Activated T-cell treated with anti-CD3 and anti-CD28 coated beads, Interleukin-2, amount 50 U/mL, for 24 hours (primary cell): ENCODE measurements at places on chromosomes 4 and X.

DNA sequence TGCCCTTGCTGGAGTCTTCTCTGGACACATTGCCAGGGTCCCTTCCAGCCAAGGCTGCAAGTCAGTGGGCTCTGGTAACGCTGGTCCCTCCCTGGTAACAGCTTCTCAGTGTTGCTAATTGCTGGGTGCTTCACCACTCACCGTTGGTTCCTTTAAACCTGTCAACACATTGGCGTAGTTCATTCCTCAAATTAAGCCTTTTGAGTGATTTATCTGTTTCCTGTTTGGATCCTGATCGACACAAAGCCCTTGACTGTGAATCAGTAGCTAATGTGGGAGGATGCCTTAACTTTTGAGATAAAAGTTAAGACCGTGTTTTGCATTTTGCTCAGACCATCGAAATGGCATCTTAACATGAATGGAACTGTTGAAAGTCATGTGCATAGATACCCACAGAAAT is 125.9 kb downstream of the AMELX start:
- no peak overlapping the region for H3K27ac ChIP-seq
- H3K4me3 ChIP-seq, result no peak overlapping the region
- peaks cover 31% of the 10 kb centered on the region for H3K27me3 ChIP-seq
- no peaks in the 10 kb centered on the region for H3K36me3 ChIP-seq

- no peak for DNase-seq
- H3K4me3 ChIP-seq, result no peak overlapping the region
- no peaks in the 10 kb centered on the region for H3K27me3 ChIP-seq
- H3K36me3 ChIP-seq, result no peaks in the 10 kb centered on the region
- no peaks in the 10 kb centered on the region for H3K4me1 ChIP-seq
Observed at GRCh38 chr4:117996891-117997290, 37.4 kb upstream of the NDST3 start.

- H3K27me3 ChIP-seq, result no peaks in the 10 kb centered on the region
- H3K4me1 ChIP-seq, result peaks cover 1% of the 10 kb centered on the region
- no peak overlapping the region for H3K4me3 ChIP-seq
- no peak for DNase-seq
- no peak overlapping the region for H3K27ac ChIP-seq
Observed at GRCh38 chr4:180828455-180829018, 1414.7 kb upstream of the TENM3 start.

DNA sequence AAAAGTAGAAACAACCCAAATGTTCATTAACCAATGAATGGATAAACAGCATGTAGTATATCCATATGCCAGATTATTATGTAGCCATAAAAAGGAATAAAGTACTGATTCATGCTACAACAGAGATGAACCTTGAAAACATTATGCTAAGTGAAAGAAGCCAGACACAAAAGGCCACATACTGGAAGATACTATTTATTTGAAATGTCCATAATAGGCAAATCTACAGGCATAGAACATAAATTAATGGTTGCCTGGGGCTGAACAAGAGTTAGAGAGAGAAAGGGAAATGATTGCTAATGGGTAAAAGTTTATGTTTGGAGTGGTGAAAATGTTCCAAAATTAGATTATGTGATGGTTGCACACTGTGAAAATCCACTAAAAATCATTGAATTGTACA is 44.4 kb downstream of the IL13RA2 start:
- H3K27ac ChIP-seq, result no peak overlapping the region
- DNase-seq, result no peak
- no peak overlapping the region for H3K4me3 ChIP-seq
- H3K36me3 ChIP-seq, result no peaks in the 10 kb centered on the region
- no peaks in the 10 kb centered on the region for H3K4me1 ChIP-seq
- H3K27me3 ChIP-seq, result peaks cover 26% of the 10 kb centered on the region

DNA sequence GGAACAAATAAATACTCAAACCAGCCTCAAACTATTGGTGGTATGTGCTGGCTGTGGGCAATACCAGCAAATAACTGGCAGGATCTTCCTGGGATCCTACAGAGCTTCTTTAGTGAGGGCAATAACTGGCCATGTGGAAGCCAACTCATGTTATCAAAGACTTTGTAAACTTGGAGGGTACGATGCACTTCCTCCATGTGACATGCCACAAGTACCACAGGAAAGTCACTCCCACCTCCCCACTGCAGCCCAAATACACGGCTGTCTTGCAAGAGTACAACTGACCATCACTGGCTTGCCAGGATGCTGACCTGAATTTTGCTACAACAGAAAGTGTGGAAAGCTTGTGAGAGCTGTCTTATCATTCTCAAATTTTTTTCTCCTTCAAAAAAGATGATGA is 93.3 kb upstream of the MAML3 start:
- H3K27ac ChIP-seq, result no peak overlapping the region
- H3K4me3 ChIP-seq, result no peak overlapping the region
- peaks cover 12% of the 10 kb centered on the region for H3K27me3 ChIP-seq
- H3K36me3 ChIP-seq, result no peaks in the 10 kb centered on the region

GRCh38 chr4:7273738-7274297 is 81.5 kb downstream of the SORCS2 start:
- no peak for DNase-seq
- H3K27ac ChIP-seq, result no peak overlapping the region
- H3K36me3 ChIP-seq, result no peaks in the 10 kb centered on the region
- H3K4me3 ChIP-seq, result no peak overlapping the region
- H3K4me1 ChIP-seq, result no peaks in the 10 kb centered on the region
- H3K27me3 ChIP-seq, result peaks cover 6% of the 10 kb centered on the region

DNA sequence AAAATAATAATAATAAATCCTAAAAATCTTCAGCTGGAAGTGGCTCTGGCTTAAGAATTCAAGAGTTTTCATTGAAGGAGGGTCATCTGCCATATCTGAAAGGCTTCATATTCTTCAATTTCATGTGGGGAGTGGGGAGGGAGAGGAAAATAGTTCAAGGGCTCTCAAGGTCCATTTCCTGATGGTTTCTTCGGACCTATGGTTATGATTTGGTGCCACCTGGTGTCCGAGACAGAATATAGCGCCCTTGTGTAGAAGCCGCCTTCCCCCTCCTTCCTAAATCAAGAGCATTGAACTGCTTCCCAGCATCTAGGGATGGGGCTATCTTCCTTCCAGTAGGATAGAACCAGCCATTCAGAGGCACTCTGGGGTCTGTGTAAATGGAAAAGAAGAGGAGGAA is 34.3 kb downstream of the NLGN3 start:
- no peak overlapping the region for H3K4me3 ChIP-seq
- H3K27me3 ChIP-seq, result peaks cover 18% of the 10 kb centered on the region
- peak; percentile 37 for DNase-seq
- H3K36me3 ChIP-seq, result peaks cover 15% of the 10 kb centered on the region
- H3K4me1 ChIP-seq, result peaks cover 15% of the 10 kb centered on the region

- DNase-seq, result peak; percentile 71
- H3K4me1 ChIP-seq, result peaks cover 52% of the 10 kb centered on the region
- peaks cover 53% of the 10 kb centered on the region for H3K36me3 ChIP-seq
- H3K27me3 ChIP-seq, result peaks cover 5% of the 10 kb centered on the region
Observed at GRCh38 chrX:71111141-71111843, at the start of gene IL2RG. IL2RG (minus strand) TSS chrX:71111577; CDS start chrX:71111539, 38 bp downstream.

DNA sequence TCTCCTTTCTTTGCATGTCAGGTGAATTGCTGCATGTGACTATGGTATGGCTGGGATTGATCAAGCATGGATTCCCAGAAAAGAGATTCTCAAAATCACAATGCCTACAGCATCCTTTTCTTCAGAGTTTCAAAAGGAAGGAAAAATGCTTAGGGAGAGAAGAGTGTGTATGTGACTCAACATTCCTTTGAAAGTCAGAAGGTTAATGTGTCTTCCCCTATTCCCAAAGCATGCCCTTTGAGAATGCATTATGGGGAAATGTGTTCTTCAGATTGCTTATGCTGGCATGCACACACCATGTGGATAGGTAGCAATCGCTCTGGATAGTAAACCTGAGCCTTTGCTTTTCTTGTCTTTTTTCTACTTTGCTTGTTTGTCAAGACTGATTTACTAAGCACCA is 78.5 kb downstream of the ELOVL6 start:
- no peak overlapping the region for H3K4me3 ChIP-seq
- peaks cover 10% of the 10 kb centered on the region for H3K4me1 ChIP-seq
- H3K27me3 ChIP-seq, result no peaks in the 10 kb centered on the region

GRCh38 chrX:154038656-154039055 is 19.0 kb upstream of the IRAK1 start:
- DNase-seq, result no peak
- H3K36me3 ChIP-seq, result peaks cover 43% of the 10 kb centered on the region
- H3K27ac ChIP-seq, result no peak overlapping the region
- peaks cover 58% of the 10 kb centered on the region for H3K27me3 ChIP-seq
- peaks cover 55% of the 10 kb centered on the region for H3K4me1 ChIP-seq
- no peak overlapping the region for H3K4me3 ChIP-seq

- H3K4me3 ChIP-seq, result no peak overlapping the region
- DNase-seq, result no peak
- H3K27me3 ChIP-seq, result peaks cover 41% of the 10 kb centered on the region
- H3K4me1 ChIP-seq, result peaks cover 10% of the 10 kb centered on the region
- no peaks in the 10 kb centered on the region for H3K36me3 ChIP-seq
Observed at GRCh38 chrX:53281963-53282695, 745 bp upstream of the IQSEC2 start.

DNA sequence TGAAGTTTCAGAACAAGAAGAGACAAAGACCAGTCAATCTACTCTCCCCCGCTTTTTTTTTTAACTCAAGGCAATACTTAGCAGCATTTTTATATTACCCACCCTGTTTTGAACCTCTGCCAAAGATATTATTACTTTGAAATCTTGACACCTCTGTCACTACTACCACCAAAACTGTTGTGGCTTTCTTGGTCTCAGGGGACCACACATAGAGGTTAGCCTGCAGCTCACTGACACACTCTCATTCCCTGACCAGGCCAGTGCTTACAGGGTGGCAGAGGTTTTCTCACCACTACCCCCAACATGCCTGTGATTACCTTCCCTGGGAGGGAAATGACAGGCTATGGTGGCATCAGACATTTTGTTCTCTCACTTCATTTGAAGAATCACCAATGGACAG is 137.4 kb upstream of the STIM2 start:
- DNase-seq, result no peak
- H3K27ac ChIP-seq, result no peak overlapping the region
- peaks cover 14% of the 10 kb centered on the region for H3K4me1 ChIP-seq
- H3K27me3 ChIP-seq, result no peaks in the 10 kb centered on the region
- H3K36me3 ChIP-seq, result peaks cover 8% of the 10 kb centered on the region

DNA sequence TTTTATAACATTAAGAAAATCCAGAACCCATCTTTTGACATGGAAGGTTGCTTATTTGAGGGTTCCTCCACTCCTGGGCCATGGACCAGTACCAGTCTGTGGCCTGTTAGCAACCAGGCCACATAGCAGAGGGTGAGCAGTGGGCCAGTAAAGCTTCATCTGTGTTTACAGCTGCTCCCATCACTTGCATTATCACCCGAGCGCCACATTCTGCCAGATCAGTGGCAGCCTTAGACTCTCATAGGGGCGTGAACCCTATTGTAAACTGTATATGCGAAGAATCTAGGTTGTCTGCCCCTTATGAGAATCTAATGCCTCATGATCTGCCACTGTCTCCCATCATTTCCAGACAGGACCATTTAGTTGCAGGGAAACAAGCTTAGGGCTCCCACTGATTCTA is 58.6 kb downstream of the NDST4 start:
- H3K27ac ChIP-seq, result no peak overlapping the region
- DNase-seq, result no peak
- no peaks in the 10 kb centered on the region for H3K36me3 ChIP-seq
- no peak overlapping the region for H3K4me3 ChIP-seq
- H3K27me3 ChIP-seq, result no peaks in the 10 kb centered on the region
- no peaks in the 10 kb centered on the region for H3K4me1 ChIP-seq
